ENCODE measurements at places on chromosomes 7 and 10.

- no peak for DNase-seq
These were observed 762.4 kb downstream of the REEP3 start for GRCh38 chr10:64283621-64284020.

- no peak for DNase-seq
These were observed 5.4 kb upstream of the PFKFB3 start for GRCh38 chr10:6197321-6197720.

- DNase-seq, result peak; percentile 88
These were observed 494 bp upstream of the BMPR1A start for GRCh38 chr10:86755740-86756510.

GRCh38 chr10:119495545-119495944, 47.0 kb downstream of the RGS10 start:
- DNase-seq, result no peak

- no peak for DNase-seq
These were observed 352.6 kb downstream of the GPR37 start for GRCh38 chr7:124413029-124413428.

DNA sequence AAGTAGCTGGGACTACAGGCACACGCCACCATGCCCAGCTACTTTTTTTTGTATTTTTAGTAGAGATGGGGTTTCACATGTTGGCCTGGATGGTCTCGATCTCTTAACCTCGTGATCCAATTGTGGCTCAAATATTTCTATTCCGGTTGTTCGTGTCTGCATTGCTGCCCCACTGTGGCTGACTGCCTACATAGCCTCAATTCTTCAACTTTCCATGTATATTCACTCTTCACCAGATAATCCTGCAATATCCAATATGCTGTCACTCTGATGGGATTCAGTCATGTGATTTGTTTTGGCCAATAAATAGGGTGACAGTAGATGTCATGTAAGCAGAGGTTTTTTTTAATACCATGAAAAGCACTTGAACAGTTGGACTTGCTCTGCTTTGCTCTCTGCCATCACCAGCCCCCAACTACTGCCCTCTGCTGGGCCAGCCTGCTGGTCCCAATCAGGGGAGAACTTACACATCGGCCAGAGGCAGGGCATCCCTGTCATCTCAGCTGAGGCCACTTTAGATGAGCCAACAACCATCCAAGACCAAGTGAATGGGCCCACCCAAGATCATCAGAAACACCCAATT, 56.7 kb downstream of the NSUN6 start:
- peak; percentile 16 for DNase-seq

DNA sequence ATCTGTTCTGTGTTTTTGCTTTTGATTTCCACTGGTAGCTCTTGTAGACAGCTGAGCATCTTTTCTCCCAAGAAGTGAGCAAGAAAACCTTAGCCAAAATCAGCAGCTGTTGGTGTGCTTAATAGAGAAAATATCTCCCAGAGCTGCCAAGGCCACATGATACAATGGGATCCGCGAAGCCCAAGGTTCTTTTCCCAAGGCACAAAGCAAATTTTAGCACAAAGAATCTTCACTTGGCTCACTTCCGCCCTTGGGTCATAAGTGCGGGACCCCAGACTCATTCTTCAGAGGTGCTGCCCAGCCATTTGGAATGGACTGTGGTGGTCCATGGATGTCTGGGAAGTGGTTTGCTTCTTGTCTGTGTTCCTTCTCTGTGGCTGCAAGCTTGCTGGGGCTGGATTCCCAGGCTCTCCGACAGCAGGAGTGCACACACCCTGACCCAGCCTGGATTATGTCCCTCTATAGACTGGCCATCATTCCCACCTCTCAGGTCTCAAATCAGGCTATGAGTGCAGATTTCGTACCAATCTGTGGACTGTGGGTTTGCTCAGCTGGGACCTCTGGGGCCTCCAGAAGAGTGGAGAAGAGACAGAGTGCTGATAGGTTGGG, 93.0 kb upstream of the TMEM72 start:
- no peak for DNase-seq

DNA sequence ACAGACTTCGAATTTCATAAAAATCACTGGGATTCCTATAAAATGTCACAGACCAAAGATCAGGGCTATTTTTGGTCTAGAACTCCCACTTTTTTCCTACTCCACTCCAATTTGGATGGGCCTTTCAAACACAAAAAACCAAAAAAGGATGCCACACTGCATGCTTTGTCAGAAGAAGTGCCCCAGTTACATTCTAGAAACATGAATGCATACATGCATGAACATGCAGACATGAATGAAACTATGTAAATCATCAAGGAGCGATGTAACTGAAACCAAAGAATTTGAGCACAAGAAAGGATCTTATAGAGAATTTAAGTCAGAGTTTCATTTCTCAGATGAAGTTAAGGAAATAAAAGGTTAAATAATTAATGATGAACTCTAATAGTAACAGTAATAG, 31.8 kb upstream of the FAM133B start:
- DNase-seq, result no peak

DNA sequence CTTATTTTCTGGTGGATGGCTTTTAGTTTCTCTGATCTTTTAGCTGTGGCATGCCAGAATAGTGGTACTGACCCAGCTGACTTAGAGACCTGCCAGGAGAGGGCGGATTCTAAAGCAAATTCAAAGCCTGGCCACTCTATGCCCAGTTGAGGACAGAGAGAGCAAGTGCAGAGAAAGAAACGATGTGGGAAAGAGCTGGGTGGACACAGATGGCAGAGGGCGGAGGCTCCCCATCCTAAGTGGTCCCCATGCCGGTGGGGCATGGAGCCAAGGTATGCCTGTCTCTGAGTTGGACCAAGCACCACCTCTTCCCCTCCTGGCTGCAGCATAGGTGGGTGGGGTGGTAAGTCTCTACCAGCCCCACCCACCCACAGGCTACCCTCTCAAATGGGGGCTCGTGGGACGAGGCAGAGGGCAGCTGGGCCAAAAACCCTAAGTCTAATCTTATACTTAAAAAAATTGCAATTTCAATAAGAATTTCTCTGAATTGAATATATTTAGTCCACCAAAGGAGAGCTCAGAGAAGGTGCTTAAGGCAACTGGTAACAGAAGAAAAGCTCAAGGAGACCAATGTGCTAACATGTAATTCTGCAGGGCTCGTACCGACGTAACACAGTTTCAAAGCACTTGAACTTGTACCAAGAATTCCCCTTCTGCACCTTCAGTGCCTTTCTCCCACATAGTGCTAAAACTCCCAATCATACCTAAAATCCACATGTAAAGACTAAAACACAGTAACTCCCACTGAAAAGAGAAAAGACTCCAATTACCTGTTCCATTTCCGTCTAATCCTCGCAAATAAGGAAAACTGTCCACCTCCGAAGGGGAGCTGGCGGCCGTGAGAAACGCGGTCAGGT, 85.7 kb upstream of the NMT2 start:
- no peak for DNase-seq

DNA sequence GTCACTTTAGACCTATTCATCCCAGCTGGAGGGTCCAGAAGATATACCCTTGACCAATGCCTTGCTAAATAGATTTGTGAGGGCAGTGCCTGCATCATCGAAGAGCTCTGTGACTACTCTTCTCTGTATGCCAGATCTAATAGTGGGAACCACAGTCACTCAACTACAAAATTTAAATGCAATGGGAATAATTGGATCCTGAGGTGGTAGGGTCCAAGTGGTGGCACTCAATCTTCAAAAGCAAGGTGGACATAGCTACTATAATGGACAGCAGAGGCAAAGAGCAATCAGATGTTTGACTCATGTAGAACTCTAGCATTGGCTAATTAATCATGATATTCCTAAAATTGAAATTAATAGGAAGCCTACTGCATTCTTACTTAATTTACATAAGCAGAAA, 554.3 kb upstream of the GRM3 start:
- DNase-seq, result no peak

- peak; percentile 78 for DNase-seq
These were observed at the start of gene HOXA4 for GRCh38 chr7:27130540-27131389. HOXA4 (minus strand) TSS chr7:27130757; CDS start chr7:27130733, 24 bp downstream.

- no peak for DNase-seq
These were observed 13.9 kb downstream of the GPER1 start for GRCh38 chr7:1101563-1102431.

DNA sequence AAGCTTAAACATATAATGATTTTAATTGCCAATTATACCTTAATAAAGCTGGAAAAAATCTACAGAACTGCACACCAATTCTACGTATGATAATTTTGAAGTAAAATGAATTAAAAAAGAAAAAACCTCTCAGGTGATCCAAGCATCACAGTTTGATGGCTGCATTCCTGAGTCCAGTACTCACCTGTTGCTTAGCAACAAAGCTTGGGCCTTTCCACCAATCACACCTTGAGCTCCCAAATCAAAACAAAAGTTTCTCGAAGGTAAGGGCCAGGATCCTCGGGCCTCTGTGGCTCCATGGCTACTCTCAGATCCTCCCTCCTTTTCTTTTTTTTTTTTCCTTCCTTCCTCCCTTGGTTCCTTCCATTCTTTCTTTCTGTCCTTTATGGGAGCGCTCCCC, 137.2 kb upstream of the PCBD1 start:
- no peak for DNase-seq

- no peak for DNase-seq
These were observed 50.4 kb upstream of the CACUL1 start for GRCh38 chr10:118805146-118805545.

- no peak for DNase-seq
These were observed 4.3 kb upstream of the GET4 start for GRCh38 chr7:871900-872537.

DNA sequence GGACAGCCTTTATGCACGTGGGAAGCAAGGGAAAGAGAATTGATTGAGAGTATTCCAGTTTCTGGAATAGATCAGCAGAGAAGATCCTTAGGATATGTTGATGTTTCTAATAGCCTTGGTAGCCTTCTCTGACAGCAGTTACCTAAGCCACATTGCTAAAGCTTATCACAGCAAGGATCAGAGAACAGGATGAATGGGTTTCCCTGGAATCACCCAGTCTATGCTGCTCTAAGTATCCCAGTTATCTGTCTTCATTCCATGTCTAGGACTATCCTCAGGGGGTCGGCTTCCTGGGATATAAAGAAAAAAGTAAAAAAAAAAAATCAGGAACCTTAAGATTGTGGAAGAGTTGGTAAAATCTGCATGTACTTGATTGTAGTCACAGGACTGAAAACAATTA, 352.0 kb upstream of the AKR1E2 start:
- DNase-seq, result no peak

GRCh38 chr7:4079956-4080355, 602.1 kb upstream of the FOXK1 start:
- no peak for DNase-seq

DNA sequence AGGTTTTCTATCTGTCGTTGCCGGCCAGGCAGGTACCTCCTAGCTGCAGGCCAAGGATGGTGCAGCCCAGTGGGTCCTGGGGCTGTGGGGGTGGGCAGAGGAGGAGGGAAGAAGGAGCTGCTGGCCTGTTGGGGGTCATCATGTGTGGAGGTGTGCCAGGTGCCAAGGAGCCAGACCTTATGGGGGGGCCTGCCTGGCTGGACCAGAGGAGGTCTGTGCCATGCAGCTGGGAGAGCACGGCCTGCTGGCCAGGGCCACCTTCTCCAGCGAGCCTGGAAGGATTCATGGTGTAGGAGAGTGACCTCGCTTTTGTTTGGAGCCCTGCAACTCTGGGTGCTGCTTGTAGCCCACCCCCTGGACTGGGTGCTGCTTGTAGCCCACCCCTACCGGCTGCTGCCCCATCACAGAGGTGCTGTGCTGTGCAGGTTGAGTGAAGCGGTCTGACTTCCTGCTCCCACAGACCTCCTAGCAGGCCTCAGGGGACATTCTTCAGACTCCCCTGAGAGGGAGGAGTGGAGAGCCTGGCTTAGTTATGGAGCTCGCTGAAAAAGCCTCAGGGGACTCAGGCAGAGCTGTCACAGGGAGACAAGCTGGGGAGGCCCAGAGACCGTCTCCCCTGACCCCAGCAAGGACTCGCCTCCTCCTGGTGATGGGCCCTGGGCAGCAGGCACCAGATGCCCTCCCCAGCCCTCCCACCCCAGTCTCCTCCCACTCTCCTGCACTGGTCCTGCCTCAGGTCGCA, 67.7 kb upstream of the AQP1 start:
- DNase-seq, result no peak

DNA sequence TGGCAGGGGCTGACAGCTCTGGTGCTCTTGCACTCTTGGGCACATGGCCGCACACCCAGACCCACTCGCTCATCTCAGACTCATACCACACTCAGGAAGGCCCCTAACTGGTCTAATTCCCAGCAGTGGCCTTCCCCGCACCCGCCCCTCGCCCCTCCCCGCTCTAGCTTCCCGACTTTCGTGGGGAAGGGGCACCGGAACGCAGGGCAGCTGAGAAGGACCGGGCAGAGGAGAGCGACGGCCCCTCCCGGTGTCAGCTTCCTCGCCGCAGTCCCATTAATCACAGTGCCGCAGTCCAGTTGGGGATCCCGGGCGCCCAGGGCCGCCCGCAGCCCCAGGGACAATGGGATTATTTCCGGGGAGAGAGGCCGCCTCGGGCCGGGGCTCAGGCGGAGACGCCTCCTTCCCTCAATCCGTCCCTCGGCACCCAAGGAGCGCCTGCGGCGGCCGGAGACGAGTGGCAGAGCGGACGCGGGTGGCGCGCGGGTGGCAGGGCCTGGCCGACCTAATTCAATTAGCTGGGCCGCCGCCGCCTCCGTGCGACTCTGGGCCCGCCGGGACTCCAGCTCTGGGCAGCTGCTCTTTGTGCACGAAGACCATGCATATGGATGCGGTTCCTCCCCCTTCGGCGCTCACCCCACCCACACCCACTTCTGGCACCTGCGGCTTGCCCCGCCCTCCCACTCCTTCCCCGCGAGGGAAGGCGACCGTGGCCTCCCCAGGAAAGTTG, 7.8 kb upstream of the TLX1 start:
- no peak for DNase-seq

GRCh38 chr10:13340626-13341376, 7.3 kb downstream of the SEPHS1 start:
- DNase-seq, result peak; percentile 11

DNA sequence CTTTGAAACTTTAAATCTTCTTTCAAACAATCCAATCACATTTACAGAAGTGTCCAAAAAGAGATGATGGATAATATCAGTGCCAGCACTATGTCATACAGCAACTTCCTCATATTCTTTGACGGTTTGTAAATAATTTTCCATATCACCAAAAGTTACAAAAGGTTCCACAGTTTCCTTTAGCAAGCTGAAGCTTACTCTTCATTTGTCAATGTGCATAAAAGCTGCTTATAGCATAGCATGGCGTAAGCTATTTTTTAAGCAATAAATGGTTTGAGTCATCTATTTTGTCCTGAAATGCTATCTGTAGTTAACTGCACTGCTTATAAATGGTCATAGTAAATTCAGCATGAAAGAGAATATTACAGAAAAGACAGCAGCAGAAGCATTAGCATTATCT, 95.1 kb downstream of the ETV1 start:
- no peak for DNase-seq

DNA sequence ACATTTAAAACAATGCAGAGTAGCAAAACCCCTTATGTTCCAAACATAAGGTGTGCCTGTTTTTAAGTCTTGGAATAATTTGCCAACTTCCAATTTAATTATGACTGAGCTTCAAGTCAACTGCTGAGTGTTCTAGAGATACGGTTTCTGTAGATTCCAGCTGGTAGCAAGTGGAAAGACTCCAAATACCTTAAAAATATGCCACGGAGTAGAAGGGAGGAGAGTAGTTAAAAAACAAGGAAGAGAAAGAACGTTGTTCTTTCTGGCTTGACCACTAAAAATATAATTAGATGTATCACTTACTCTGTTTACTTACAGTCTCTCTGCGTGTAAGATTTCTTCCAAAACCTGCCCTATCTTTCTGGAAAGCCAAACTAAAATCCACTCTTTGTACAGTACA, 24.5 kb upstream of the ABLIM1 start:
- no peak for DNase-seq

GRCh38 chr10:534047-534566, 155.4 kb downstream of the DIP2C start:
- no peak for DNase-seq

Data from activated CD4-positive, alpha-beta T cell treated with anti-CD3 and anti-CD28 coated beads, Interleukin-2, amount 50 U/mL, for 48 hours (primary cell).